GM12878 (cell line): ENCODE measurements at places on chromosomes 12 and 14.

DNA sequence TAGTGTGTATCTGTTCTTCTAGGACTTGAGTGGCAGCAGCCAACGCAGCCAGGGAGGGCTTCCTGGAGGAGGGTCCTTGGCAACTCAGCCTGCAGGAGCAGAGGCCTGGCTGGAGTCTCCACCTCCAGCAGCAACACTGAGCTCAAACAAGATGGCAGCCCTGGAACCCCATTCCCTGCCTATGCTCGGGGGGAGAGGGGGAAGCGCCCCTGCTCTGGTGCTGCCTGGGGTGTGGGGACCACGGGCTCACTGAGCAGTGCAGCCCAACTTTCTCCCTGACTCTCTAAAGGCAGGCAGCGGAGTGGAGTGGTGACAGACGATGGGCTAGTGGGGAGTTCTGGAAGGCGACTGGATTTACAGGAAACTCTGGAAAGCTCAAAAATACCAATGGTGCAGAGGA, 160.7 kb downstream of the CALM1 start:
- DNase-seq = no peak

- DNase-seq = no peak
Measured at GRCh38 chr12:70319605-70320004, 46.5 kb upstream of the KCNMB4 start.

DNA sequence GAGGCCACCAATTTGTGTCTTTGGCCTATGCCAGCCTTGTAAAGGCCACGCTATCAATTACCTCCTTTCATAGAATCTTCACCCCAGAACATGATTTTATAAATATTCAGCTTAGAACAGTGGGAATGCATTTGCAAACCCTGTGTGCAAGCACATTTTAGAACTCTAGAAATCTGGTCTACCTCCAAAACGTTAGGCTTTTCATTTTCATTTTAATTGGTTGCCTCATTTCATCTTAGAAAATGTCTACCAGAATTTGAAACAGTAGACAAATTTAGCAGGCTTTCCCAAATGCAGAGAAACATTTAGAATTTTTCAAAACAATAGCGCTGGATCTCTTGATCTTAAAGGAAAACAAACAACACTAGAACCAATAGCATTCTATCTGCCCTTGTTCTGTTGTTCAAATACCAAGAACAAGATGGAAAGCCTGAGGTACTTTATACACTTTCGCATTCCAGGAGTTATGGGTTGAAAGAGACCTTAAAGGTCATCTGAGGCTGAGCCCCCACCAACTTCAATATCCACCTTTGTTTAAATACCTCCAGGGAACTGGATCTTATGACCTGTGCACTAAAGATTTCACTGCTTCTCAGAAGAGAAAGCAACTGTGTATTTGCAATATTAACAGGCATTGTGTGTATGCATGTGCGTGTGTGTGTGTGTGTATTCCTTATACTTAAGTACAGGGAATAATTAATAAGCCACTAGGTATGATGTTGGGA, 185.1 kb downstream of the C12orf42 start:
- DNase-seq = no peak

GRCh38 chr14:104001003-104001402, 58.7 kb upstream of the RD3L start:
- no peak for DNase-seq

GRCh38 chr14:103404032-103404918, 19.1 kb downstream of the MARK3 start:
- no peak for DNase-seq

DNA sequence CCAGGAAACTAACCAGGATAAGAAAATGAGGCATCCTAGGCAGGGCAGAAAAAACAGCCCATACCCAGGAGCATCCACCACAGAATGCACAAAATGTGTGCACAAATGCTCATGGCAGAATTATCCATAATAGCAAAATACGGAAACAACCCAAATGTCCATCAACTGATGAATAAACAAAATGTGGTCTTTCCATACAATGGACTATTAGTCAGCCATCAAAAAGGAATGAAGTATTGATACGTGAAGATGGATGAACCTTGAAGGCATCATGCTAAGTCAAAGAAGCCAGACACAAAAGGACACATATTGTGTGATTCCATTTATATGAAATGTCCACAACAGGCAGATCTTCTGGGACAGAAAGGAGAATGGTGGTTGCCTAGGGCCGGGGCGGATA, 19.1 kb downstream of the HRK start:
- no peak for DNase-seq

DNA sequence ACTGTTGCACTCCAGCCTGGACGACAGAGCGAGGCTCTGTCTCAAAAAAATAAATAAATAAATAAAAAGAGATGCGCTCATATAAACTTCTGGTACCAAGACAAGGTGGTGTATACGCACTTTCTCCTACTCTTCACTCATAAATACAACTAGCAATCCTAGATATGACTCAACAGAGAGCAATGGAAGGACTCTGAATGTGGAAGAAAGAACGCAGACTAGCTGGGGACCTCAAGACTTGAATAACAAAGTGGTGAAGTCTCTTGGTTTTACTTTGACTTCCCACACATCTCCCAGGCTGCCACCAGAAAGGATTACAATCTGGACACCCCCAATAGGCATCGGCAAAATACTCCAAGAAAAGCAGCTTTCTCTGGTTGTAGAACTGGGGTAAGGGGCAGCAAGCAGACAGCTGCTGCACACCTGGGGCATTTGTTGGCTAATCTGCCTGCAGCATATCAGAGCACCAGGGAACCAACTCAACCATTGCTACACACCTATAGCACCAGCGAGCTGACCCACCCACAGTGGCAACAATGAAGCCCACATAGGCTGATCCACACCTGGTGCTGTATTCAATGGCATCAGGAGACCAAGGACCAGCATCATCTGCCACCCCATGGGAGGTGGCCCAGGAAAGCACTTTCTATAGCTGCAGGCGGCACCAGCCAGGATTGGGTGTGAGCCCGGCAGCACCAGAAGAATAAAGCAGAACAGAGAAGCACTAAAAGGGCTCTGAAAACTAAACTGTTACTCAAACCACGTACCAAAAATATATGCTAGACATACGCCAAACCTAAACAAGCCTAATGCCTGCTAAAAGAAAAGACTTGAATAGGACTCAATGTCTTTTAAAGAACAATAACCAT, 1231.7 kb upstream of the TMEM132C start:
- no peak for DNase-seq

- DNase-seq = no peak
Measured at GRCh38 chr12:52202361-52203078, 10.7 kb upstream of the KRT80 start.
